Stimulated activated CD4-positive, alpha-beta T cell treated with anti-CD3 and anti-CD28 coated beads, Interleukin-12 subunit alpha, Interleukin-12 subunit beta, amount 100 ng/mL, for 48 hours (primary cell): ENCODE measurements at places on chromosomes 11 and 22.
A peak's percentile ranks its signal among the peaks of the same experiment; 100 is the strongest.

DNA sequence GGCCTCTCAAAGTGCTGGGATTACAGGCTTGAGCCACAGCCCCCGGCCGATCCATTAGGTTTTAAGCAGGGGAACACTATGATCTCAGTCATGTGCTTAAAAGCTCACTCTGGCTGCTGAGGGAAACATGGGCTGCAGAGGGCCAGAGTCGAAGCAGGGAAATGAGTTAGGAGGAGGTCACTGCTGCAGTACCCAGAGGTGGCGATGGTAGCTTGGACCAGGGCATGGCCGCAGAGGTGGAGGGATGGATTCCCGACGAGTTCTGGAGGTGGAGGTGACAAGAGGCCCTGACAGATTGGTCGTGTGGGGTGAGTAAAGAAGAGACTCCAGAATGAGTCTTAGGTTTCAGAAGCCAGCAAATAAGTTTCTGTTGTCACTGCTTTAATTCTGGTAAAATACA lies 54.4 kb upstream of the INCENP start:
- DNase-seq: no peak

DNA sequence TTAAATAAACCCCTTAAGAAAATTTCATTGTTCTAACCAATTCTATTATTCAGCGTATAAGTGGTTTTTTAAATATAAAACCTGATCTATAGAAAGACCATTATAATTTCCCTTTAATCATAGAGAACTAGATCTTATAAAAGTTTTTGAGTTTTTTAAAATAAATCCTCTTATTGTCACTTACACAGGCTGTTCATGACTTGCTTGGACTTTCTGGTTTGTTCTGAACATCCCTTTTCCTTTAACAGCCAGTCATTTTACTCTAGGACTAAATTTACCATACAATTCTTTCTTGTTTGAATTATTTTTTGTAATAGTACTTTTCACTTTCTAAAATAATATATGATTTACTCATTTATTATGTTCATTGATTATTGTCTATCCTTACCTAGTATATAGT lies 4.7 kb downstream of the NXPE2 start:
- DNase-seq: no peak

DNA sequence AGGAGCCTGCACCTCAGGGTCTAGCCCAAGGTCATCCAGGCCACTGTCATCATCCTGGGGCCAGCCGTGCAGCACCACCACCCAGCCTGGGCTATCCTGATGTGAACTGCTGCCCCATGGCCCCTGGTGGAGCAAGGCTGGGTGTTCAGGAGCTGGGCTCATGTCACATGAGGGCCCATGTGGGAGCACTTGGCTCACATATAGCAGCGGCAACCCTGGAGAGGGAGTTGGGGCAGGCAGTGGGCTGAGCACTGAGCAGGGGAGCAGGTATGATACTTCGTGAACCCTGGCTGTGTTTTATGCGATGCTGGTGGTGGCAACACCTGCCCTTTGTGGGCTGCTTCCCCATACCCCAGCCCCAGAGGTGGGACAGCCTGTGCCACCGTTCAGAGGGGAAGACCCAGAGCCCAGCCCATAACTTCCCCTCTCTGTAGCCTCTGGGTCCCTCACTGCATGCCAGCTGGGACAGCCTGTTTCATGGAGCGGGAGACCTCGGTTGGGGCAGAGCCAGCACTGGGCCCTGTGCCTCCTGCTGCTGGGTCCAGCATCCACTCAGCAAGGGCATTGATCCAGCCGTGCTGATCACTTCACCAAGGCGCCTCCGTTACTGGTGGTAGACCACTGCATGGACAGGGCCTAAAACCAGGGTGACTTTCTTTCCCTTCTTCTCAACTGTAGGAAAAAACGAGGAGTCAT lies 62.5 kb upstream of the SUSD2 start:
- no peak for DNase-seq

- no peak for DNase-seq
Observed at GRCh38 chr11:71495286-71496230, 31.5 kb upstream of the KRTAP5-7 start.

DNA sequence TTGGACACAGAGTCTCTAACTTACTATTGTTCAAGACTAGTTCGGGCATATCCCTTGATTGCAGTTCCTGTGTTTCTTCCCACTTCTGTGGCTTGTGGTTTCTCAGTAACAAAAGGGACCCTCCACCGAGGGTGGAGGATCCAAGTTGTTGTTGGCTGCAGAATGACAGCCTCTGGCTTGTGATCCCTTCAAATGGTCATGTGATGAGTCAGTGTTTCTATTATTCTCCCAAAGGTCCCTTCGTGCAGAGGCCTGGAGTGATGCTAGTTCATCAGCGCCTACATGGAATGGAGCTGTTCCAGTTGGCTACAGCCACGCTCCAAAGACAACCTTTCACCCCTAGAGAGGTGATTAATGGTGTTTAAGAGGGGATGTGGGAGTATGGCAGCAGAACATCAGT lies 2.6 kb upstream of the VWCE start:
- no peak for DNase-seq

- DNase-seq: peak; percentile 10
Observed at GRCh38 chr11:10413268-10413667, 41.8 kb upstream of the AMPD3 start.
